Left renal cortex interstitium (tissue), 4 donors: ENCODE measurements at places on chromosomes 16 and 17.

DNA sequence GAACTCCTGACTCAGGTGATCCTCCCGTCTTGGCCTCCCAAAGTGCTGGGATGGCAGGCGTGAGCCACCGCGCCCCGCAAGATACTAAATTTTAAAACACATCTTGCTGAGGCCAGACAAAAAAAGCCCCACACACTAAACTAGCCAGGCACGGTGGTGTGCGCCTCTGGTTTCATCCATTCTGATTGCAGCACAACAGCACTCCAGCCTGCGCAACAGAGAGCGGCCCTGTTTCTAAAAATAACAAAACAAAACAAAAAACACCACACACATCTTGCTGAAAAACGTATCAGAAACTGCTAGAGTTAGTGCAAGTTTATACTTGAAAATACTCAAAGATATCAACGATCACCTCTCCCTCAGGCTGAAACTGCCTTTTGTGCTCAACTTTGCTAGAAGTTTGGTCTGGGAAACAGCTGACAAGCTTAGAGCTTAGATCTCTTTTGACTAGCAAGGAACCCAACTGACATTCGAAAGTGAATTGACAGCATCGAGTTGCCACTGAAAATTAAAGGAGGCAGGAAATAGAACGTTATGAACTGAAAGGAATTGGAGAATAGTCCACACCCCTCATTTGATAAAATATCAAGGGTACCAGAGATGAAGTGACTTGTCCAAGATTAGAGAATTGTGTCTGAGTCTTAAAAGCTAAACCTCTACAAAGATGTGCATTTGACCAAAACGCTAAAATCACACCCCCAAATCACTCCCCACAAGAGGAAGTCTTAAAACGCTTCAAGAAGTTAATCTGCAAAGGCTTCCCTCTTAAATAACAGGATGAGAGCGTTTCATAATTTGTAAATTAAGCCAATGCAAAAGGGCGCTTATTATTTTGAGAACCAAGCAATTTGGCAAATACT lies 908 bp downstream of the COG4 start:
- DNase-seq = no peak

DNA sequence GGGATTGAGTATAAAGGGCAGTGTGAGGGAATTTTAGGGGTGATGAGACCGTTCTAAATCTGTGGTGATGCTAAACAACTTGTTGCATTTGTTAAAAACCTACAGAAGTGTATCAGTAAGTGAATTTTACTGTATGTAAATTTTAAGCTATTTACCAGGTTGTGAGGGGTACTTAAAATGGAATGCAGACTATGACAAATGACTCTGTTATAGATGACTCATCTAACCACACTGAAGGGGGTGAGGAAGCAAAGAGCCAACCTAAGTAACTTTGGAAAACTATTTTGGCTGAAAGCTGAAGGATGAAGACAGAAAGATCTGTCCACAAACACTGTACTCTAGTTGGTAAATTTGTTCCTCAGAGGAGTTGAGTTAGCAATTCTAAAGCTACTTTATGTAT lies 5.3 kb upstream of the MKS1 start:
- DNase-seq = no peak

GRCh38 chr17:45086865-45087503 lies 25.9 kb downstream of the NMT1 start:
- DNase-seq = no peak

GRCh38 chr16:2091547-2092255 lies 43.9 kb downstream of the TSC2 start:
- DNase-seq = no peak

GRCh38 chr16:89367538-89367915 lies 122.8 kb downstream of the ANKRD11 start:
- DNase-seq = no peak

- DNase-seq = no peak
Observed at GRCh38 chr17:7538891-7539545, 9.8 kb upstream of the TNFSF12 start.

DNA sequence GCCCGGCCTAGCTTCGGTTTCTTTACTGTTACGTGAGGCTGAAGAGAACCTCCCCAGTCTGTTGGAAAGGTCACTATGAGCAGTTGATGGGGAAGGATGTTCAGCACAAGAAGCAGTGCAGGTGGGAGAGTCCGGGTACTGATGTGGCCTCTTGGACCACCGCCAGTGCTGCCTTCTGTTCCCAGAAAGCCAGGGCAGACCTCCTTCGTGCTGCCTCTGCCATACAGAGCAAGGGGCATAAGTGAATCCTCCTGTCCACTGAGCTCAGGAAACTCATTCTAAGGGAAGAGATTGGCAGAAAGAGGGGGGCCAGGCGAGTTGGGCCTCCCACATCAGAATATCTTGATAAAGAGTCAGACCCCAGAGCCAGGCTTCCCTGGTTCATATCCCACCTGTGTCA lies 3.7 kb downstream of the PPP4C start:
- no peak for DNase-seq

- DNase-seq = no peak
Observed at GRCh38 chr16:86244936-86245335, 265.4 kb upstream of the FOXF1 start.

GRCh38 chr16:77250400-77250799 lies 51.2 kb downstream of the SYCE1L start:
- no peak for DNase-seq
